ENCODE measurements at places on chromosomes 5 and 9.
A peak's percentile ranks its signal among the peaks of the same experiment; 100 is the strongest.

- DNase-seq = peak; percentile 86
Observed at GRCh38 chr9:130682421-130683121, 11.0 kb upstream of the EXOSC2 start.

DNA sequence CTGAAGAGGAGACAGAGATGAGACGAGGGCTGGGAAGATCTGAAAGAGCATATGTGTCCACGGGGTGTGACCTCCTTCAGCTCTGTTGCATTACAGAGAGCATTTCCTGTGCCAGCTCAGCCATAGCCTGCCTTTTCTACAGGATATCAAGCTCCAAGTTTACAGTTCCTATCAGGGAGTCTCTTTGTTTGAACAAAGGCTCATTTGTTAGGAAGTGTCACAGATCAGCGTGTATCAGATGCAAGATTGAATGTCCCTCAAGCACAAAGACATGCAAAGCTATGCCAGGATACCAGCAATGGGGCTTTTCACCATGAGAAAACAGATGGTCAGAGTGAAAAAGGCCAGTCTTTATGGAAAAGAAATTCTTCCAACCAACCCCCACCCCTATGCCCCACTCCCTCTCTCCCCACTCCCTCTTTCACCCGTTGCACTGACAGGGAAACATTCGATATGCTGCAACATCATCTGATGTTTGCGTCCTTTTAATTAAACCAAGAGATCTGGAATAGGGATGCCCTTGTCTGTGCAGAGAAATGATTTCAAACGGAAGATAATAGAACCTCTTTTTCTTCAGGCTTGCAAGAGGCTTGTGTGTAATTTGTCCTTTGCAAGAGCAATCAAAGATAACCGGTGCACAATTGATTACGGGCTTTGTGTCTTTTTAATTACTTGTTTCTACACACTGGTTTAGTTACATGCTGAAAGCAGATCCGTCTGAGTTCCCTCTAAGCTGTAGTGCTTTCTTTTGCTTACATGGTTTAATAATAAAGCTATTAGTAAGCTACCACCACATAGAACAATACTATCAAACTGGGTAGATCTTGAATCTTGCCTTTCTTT is 263.1 kb upstream of the RGMB start:
- no peak for DNase-seq

DNA sequence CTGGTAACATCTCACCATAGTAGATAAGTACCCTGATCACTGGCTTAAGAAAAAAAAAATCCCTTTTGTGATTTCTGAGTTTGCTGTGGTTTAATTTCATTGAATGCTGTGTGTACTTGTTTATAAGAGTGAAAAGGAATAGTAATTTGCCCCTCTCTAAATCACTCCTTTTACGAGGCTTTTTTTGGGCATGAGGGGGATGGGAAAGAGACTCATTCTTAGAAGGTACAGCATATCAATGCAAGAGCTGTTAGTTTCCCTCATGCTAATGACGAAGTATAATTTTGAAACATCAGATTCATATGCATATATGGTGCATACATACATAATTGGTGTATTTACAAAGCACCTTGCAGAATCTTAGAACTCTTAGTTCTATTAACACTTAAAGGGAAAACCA is 2.4 kb upstream of the SLC44A1 start:
- no peak for DNase-seq

- no peak for DNase-seq
Observed at GRCh38 chr5:151058891-151059489, 21.8 kb downstream of the TNIP1 start.

- DNase-seq = no peak
Observed at GRCh38 chr9:33285502-33285901, 4.8 kb upstream of the NFX1 start.

- DNase-seq = no peak
Observed at GRCh38 chr9:99181621-99182020, 40.1 kb downstream of the ALG2 start.

DNA sequence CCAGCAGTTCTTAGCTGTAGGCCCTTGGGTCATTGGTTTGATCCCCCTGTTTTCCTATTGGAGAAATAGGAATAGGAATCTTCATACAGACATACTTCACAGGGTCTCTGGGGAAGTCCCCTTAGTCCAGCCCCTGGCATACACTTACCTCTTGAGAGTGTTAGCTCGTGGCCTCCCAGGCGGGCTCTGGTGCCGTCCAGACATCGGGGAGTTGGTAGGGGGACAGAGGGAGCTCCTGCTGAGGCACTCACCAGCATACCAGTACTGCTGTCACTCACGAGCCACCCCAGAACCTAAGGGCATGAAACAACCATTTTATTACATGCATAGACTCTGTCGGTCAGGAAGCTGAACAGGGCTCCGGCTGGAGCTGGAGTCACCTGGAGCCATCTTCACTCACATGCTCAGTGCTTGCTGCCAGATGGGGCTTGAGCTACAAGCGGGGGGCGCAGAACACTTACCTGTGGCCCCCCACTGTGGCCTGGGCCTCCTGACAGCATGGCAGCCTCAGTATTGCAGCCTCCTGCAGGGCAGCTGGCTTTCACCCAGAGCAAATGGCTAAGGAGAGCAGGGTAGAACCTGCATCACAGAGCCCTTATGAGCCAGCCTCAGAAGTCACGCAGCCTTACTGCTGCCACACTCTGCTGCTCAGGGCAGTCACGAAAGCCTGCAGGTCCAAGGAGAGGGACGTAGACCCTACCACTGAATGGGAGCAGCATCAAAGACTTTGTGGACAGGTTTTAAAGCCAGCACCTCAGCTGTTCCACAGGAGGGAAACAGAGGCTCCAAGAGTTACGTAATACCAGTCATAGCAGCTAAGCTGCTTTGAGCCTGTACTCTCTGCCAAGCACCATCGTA is 58.3 kb upstream of the ANGPTL2 start:
- DNase-seq = no peak

DNA sequence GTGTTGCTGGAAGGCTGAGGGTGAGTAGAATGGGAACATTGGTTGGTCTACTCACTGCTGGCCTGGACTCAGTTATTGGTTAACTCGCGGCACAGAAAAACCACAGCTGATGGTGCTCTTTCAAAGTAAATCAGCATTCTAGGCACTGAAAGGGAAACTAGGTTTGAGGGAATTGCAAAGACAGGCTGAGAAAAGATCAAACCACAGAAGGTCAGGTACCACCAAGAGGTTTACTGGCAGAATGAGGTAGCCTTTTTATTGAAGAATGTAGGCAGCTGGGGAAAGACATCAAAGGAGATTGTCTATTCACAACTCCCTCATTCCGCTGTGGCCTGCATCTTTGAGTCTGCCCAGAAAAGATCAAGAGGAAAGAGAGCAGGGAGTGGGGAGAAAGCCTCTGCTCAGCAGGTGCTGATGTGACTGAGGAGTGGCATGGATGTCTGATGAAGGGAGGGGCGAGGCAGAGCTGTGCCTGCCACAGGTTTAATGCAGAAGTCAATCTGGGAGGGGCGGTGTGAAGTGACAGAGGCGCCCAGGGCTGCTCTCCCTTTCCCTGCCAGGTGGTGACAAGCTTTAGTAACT is 255.5 kb downstream of the MAN2A1 start:
- no peak for DNase-seq

GRCh38 chr9:106779796-106780195 is 83.2 kb upstream of the ZNF462 start:
- no peak for DNase-seq

- DNase-seq = no peak
Observed at GRCh38 chr5:1322955-1323802, 21.7 kb downstream of the CLPTM1L start.

GRCh38 chr9:38125889-38126288 is 56.9 kb upstream of the SHB start:
- no peak for DNase-seq

DNA sequence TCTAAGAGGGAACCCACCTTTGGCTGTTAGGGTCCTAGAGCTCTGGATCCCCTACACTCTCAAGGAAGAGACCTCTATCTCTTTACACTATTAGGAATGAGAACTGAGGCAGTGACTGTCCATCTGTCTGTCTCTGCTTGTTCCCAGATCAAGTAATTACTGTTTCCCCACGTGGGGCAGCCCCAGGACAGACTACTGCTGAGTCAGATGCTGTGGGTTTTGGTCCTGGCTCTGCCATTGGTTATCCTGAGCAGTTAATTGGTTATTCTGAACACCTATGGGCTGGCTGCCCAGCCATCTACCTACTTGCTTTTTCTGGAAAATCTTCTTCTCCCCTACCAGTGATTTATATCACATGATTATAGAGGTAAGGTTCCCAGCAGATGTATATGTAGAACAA is 33.3 kb downstream of the FBXO10 start:
- DNase-seq = no peak

- no peak for DNase-seq
Observed at GRCh38 chr5:38341056-38341455, 82.7 kb downstream of the EGFLAM start.

DNA sequence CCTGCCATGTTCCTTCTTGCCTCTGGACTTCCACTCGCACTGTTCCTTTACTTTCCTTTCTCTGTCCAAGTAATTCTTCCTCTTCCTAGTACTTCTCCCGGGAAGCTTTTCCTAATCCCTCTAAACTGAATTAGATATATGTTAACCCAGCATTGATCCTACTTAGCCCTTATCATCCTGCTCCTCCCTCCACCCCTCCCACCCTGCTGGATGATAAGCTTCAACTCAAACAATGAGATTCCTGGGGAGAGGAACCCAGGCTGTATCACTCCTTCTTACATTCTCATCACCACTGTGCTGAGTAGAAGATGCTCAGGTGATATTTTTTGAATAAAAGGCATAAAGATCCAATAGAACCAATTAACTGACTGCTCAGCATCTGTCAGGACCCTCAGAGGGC is 45.7 kb downstream of the CDK5RAP2 start:
- DNase-seq = no peak

DNA sequence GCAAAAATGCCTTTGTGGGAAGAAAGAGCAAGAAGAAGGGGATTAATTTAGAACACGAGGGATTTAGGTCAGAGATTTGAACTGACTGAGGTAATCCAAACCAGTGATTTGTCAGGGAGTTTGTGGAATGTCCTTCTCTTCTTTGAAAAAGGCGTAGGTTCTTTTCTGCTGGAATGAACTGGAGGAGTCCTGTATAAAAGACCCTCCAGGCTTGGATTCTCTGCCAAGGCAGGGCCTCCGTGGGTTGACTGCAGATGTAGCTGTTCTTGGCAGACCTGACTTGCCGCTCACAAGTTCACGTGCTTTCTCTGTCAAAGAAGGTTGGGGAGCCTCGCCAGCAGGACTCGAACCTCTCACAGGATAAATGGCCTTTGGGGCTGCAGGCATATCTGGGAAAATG is 62.8 kb upstream of the STC2 start:
- DNase-seq = no peak

GRCh38 chr9:126413391-126414068 is 86.9 kb downstream of the MVB12B start:
- no peak for DNase-seq

DNA sequence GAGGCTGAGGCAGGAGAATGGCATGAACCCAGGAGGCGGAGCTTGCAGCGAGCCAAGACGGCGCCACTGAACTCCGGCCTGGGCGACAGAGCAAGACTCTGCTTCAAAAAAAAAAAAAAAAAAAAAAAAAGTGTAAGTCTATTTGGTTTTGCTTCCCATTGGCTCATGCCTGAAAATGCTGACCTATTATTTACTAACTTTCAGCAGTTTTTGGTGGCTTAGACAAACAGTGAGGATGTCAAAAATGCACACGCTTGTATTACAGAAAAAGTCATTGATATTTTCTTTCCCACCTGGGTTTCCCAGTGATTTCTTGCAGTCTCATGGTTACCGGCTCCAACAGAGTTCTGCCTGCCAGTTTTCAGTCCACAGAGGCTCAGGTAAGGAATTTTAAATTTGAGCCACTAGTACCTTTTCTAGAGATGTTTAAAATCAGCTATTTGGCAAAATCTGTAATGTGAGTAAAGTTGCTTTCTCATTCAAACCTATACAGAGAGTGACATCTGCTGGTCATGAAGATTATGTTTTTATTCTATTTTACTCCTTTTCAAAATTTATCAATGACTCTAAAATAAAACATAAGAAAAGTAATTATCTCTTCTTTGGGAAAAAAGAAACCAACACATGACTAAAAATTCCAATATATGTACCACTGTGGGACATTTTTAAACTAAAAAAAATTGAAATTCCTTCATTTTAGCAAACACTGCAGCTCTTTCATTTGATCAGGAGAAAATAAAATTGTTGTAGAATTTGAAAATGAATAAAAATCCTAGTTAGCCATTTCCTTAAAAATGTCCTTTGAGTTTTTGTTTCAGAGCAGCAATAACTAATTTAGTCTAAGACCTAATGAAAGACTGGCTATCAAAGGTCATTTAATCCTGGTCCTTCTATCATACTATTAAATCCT is 8.8 kb downstream of the FAM200C start:
- no peak for DNase-seq

- peak; percentile 36 for DNase-seq
Observed at GRCh38 chr5:54217826-54218503, 92.4 kb downstream of the ARL15 start.

GRCh38 chr5:8685704-8686103 is 816.8 kb downstream of the MTRR start:
- DNase-seq = no peak

DNA sequence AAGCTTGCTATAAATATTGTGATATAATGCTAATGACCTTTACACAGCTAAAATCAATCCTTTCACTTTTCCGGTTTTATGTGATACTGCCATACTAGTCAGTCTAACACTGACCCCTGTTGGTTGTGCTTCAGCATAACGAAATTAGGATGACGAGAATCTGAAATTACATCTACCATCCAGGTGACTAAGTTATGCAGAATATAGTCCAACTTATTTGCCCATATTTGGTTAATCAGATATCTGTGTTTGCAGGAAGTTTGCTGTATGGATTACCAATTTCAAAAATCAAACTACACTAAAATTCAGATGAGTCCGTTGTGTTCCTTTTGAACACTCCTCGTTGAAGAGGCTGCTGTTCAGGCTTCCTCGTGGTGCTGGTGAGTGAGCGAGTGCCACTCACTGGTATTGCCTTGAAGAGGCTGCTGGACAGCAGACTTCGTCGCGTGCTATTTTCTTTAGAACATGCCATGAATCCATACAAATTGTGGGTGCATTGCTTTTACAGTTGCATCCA is 32.5 kb downstream of the TENT4A start:
- DNase-seq = no peak

DNA sequence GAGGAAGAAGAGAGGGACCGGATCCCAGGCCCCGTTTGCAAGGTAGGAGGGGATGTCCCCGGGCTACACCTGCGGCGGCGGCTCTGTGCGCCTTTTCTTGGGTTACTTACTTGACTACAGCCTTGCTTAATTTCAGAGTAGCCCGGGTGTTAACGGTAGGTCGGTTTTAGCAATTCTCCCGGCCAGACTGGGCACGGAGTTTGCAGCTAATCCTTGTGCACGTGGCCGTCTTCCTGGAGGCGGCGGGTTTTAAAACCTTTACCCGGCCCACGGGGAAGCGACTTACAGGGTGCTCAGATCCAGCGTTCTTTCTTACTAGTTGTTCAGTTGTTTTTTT is 313 bp downstream of the BRIX1 start:
- no peak for DNase-seq

DNA sequence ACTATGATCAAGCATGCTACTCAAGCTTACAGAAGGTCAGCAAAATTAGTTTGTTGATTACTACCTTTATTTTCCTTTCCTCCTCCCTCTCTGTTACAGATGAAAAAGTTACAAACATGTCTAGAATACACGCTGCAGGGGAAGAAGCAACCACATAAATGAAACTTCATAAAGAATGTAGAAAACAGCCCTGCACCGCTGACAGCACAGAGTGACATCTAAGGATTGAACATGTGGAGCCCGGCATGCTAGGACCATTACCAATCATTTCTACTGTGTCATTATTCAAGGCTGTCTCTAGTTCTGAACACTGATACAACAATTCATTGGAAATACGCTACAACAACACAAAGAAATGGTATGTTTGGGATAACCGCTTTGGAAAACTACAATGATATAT is 261.1 kb downstream of the MLLT3 start:
- no peak for DNase-seq

Measured in BE2C (cell line).